GM12864 (cell line): ENCODE measurements at places on chromosomes 5 and 9.

- DNase-seq, result no peak
Observed at GRCh38 chr9:35350212-35350611, 139.7 kb upstream of the RUSC2 start.

GRCh38 chr5:141529002-141529401 lies 40.1 kb downstream of the PCDHGC5 start:
- DNase-seq, result no peak

DNA sequence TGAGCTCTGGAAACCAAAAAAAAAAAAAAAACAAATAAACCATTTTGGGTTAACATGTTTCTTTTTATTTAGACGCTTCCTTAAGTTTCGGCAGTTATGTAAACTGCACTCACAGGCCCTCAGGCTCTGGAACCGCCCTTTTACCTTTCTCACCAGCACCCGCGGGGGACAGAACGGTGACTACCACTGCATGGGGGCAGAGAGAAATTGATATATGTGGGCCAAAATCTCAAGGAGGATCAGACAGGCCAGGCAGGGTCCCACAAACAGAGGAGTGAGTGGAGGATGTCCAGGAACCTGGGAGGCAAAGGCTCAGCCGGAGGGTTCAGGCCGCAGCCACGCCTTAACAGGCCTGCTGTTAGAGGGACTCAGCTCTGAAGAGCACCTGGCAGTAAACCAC lies 54.4 kb downstream of the IRX2 start:
- DNase-seq, result no peak

- DNase-seq, result no peak
Observed at GRCh38 chr5:98635656-98636055, 137.8 kb upstream of the RGMB start.

DNA sequence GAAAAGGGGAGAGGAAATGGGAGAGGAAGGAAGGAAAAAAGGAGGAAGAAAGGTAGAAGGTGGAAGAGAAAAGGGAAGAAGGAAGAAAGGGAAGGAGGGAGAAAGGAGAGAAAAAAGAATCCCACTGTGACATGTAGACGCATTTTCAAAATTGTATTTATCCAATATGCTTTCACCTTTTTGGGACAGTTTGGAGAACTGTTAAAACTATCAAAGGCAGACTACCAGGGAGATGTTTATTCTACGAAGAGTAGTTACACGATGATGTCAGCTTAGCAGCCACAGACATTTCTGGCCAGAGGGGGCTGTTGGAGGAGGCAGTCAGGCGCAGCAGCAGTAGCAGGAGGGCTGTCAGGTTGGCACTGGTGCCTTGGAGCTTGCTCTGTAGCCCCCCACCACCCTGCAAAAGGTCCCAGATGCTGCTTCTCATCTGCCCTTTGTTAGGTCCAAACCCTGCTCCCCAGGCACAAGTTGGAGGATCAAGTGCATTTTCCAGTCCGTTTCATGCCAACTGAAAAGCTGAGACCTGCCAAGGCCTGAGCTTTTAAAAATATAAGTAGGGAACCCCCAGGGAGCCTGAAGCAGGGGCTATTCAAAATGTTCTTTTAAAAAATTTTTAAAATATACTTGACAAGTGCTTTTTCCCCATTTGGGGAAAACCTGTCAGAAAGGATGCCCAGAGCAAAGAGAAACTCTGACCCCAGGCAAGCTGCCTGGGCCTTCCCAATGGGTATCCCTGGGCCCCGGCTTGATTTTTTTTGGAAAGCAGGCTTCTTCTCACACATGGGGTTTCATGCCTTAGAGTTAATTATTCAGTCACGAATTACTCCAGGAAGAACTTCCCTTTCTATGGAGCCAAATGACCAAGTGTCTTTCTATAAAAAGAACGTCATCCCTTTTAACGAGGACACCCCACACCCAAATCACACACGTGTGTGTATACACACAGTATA lies 203.3 kb downstream of the SLIT3 start:
- DNase-seq, result no peak

DNA sequence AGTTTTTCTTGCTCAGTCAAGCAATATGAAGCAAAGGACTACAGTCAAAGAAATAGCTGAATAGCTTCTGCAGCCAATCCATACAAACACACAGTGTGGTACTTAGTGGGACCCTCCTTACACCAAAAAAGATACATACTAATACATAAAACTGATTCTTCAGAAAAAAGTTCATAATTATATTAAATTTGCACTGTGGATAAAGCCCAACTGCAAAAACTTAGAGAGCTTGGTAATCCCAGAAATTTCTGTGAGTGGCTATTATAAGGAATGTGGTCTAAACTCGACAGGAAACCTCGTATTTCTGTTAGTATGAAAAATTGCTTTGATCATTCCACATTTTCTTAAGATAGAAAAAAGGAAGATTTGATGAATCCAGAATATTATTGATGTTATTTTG lies 245.4 kb downstream of the FBXL17 start:
- no peak for DNase-seq

DNA sequence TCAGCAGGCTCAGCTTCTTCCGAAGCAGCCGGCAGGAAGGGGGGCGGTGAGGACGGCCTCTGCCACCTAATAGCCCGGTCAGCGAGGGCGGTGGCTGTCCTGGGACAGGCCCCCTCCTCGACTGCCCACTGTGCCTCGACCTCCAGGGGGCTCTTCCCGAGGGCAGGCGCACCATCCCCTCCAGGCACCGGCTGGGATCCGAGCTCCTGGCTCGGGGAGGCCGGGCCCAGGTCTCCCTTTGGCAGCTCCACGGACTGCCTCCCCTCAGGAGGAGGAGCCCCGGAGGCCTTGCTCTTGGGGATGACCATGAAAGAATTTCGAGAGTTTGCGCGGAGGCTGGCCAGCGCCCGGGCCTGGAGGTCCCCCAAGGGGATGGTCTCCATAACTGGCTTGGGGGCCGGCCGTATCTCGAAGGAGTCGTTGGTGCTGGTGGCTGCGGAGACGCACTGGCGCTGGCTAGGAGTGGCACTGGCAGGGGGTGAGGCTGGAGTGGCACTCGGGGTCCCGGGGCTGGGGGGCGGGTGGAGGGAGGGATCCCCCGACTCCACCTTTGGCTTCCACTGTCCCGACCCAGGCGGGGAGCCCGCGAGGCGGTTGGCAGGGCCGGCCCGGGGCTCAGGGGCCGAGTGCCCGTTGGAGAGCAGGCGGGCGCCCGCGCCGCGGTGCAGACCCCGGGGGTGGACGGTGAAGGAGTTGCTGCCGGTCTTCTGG lies 975 bp downstream of the TPRN start:
- no peak for DNase-seq

DNA sequence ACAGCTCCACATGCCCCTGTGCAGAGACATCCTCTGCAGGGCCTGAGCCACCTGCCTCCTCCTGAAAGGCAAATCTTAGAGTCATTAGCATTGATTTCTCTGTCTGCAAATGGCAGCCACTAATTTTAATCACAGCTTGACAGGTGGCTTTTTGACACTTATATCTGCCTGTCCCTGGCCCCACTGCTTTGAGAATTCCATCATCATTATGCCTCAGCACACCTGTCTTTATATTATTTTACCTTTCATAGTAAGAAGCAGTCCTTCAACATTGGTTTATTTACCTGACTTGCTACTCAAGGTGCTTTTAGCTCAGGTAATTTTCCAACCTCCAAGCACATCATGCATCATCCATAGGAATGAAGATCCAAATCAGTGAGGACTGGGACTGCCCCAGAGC lies 451.3 kb downstream of the MTRR start:
- DNase-seq, result no peak

- DNase-seq, result peak; percentile 69
Observed at GRCh38 chr5:14257995-14258403, 114.9 kb downstream of the TRIO start.

DNA sequence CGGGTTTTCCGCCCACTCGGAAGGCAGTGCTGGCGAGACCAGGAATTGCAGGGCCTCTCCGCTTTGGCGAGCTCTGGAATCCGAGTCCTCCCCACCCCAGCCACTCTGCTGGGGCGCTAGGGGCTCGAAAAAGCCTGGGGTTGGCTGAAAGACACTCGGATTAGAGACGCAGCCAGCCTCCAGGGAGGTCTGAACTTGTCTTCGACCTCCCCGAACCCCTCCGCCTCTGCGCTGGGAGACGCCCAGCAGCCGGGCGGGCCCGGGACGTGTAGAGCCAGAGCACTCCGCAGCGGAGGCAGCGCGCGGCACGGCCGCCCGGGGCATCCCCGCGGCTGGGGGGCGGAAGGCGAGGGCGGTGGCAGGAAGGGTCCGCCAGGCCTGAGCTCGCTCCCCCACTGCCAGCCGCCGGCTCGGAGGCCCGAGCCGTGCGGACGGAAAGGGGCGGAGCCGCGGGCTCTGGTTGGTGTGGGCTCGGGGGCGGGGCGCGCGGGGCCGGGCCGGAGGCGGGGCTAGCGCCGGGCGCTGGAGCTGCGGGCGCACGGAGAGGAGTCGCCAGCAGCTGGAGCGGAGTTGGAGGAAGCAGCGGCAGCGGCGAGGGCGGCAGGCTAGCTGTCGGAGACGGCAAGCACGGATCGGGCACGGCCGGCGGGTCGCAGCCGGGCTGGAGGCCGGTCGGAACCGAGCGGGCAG lies at the start of gene PIK3R1:
Gene PIK3R1 (plus strand): TSS at position 549 of the 690 bp plus-strand sequence. CDS start 10,920 bp downstream, outside the sequence.
- DNase-seq, result peak; percentile 80

GRCh38 chr5:62779010-62779422 lies 200.4 kb downstream of the LRRC70 start:
- no peak for DNase-seq

GRCh38 chr5:57009811-57010210 lies 57.9 kb upstream of the MIER3 start:
- no peak for DNase-seq
